ENCODE measurements at places on chromosomes 6 and 20.

DNA sequence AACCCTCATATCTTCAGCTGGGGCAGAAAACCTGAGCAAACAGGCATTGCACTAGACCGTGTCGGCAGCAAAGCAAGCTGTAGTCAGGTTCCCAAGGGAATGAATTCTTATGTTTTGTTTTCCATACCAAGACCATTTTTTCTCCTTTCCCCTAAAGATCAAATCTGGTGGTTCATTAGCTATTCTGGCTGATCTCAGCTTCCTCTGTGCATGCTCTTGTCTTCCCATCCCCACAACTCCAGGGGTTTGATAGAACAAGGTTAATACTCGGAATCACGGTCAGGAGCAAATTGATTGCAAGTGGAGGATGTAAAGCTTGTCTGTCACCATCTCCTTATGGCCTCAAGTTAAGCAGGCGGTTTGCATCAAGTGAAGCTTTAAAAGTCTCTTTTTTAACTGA lies 778.8 kb downstream of the KIF16B start:
- DNase-seq: no peak

DNA sequence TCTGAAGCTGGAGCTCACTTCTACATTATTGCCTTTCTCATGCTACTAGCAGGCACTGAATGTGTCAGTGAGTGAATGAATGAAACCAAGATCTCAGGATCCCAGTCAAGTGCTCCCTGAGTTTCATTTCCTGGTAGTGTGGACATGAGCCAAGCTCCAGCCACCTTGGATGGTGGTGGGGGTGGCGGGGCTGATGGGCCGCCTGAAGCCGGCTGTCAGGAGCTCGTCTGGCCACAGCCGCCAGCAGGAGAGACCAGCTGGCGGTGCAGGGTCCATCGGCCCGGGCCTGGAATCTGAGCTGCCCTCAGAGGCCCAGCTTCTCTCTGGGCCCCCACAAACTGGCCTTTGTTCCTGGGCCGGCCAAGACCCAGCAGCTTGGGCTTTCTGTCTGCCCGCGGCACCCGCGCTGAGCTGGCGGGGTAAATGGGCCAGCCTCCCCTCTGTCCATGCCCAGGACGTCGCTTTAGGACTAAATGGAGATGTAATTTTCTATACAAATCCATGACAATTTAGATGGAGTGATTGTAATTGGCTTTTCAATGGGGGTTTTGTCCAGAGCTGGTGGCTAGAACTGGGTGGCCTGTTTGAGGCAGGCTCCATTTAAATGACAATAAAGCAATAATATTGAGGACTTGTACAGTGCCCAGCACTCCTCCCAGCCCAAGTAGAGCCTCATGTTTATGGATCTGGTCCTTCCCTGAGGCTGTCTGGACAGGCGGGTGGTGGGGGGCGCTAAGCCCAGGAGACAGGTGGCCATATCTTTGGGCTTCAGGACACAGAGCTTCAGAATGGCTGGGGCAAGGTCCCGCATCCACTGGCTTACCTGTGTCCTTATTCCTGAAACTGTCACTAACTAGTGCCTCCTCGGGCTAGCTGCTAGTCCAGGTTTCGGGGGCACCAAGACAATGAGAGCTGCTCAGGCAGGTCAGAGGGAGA lies 43.5 kb downstream of the NOL4L start:
- DNase-seq: no peak

DNA sequence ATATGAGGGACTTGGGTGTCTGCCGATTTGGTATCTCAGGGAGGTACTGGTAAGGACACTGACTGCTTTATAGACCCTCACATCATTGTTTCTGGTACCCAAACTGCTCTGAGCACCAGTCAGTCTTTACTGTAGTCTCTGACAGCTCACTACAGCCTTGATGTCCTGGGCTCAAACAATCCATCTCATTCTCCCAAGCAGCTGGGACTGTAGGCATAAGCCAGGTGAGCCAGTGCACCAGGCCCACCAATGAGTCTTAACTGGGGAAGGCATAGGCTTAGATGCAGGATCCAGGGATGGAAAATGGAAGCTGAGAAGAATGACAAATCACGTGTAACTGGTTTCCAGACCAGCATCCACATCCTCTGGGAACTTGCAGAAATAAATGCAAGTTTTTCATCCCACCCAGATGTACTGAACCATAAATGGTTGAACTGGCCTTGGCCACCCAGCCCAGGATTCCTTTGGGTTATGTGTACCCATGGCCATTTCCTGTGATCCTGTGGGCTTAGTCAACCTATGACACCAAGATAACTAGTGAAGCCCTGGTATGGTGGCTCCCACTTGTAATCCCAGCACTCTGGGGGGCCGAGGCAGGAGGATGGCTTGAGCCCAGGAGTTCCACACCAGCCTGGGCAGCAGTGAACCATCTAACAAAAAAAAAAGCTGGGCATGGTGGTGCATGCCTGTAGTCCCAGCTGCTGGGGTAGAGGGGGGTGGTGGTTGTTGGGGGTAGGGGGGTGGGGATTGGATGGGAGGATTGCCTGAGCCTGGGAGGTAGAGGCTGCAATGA lies 5.8 kb downstream of the TUBB start:
- DNase-seq: no peak

GRCh38 chr6:37100745-37101144 lies 69.2 kb upstream of the PIM1 start:
- DNase-seq: no peak

DNA sequence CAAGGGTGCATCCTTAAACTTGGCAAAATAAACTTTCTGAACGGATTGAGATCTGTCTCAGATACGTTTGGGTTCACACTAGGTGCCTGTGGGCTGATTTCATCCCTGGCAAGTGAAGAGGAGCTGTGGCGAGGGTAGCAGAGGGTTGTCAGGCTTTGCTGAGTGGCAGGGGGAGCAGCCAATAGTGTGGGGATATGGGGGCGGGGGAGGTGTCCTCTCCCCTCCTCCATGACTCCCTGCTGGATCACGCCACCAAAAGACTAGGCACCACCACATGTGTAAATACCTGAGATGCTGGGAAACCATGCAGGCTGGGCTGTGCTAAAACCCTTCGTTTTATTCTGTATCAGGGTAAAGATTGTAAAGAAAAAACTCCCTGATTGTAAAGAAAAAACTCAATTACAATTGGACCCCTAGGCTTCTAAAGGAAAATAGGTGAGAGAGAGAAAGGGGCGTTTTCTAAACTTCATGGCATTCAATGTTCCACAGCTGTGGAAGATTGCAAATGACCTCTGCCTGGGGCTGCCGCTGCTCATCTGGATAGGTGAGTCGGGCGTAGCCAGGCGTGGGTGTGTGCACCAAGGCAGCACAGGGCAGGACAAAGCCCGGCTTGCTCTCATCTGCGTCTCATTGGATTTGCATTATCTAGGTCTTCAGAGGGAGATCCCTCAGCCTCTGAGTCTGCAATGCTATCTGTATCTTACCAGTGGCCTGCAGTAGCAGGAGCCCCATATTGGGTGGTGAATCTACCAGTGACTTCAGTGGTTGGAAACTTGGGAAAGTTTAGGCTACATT lies 26.9 kb upstream of the ADTRP start:
- DNase-seq: no peak

DNA sequence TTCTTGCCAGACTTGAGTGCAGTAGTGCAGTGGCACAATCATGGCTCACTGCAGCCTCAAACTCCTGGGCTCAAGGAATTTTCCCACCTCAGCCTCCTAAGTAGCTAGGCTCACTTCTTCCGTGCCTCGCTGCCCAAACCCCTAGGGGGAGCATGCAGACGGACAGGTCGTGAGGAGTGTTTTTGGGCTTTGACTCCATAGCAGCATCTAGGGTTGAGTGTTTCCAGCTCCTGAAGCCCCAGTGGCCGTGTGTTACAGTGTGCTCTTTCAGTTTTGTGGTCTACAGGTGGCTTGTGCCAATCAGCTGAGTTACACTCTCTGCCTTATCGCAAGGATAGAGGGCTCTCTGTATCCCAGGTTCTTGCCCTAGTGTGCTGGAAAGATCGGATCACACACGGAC lies 33.4 kb downstream of the NCOA3 start:
- DNase-seq: peak; percentile 59

GRCh38 chr20:14449323-14449722 lies 111.9 kb upstream of the FLRT3 start:
- no peak for DNase-seq

DNA sequence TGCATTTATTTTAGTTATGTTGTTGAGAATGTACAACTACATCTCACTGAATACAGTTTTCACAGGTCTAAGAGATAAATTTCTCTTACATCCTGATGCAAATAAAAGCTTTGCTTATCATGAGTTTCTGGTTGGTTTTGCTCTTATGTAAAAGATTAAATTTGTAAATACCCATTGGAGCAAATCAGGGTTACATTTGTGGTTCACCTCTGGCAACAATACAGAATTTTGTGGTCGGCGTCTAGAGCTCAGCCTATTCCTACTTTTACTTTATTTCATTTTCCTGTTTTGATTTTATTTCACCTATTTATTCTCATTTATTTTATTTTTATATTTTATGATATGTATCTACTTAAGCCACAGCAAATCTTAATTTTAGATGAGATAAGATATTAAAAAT lies 271.9 kb upstream of the MARCKS start:
- no peak for DNase-seq

GRCh38 chr6:95596021-95596420 lies 18.7 kb downstream of the MANEA start:
- no peak for DNase-seq

- no peak for DNase-seq
These were observed 22.0 kb upstream of the SRC start for GRCh38 chr20:37323985-37324384.

DNA sequence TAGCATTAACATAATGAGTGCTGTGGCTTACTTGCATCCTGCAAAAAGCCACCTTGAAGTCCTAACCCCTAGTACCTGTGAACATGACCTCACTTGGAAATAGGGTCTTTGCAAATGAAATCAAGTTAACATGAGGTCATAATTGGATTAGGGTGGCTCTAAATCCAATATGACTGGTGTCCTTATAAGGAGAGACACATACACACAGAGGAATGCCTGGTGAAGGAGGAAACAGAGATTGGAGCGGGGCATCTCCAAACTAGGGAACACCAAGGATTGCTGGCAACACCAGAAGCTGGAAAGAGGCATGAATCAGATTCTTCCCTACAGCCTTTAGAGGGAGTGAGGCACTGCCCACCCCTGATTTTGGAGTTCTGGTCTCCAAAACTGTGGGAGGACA lies 17.6 kb upstream of the RPS6KA2 start:
- DNase-seq: no peak

GRCh38 chr6:131122007-131122406 lies 13.3 kb upstream of the AKAP7 start:
- no peak for DNase-seq

- no peak for DNase-seq
These were observed 43.6 kb downstream of the DLL1 start for GRCh38 chr6:170247178-170247701.

DNA sequence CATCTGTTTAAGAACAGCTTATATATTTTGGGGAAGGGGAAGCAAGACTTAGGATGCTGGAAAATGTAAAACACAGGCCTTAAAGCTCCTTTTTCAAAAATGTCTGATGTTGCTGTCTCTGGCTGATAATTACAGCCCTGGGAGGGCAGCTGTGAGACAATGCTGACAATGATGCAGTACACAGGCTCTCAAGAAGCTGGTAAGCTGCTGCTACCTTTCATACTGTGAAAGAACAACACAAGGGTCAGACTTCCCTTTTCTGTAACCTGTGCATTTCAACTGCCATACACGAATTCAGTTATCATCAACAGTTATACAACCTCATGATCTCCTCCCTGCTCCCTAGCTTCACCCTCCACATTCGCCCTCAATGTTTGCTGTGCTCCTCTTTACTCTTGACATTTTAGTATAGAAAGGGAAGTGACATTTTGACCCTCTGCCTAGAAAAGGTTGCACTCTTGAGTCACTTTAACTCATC lies 25.2 kb downstream of the MAP7 start:
- DNase-seq: no peak

DNA sequence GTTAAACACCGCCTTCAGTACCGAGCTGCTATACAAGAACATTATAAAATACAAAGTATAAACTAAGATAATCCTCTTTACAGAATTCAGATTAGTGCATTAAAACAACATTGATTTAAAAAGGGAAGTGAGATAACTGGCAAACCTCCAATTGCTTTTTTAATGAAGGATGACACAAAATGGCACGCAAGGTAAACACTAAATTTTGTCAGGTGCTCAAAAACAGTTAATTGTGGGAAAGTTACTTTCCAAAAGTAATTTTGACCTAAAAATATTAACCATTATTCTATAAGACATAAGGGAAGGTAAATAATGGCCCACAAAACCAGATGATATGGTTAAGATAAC lies 53.3 kb downstream of the STX7 start:
- no peak for DNase-seq

- no peak for DNase-seq
These were observed 14.8 kb downstream of the RALY start for GRCh38 chr20:34008477-34008876.

DNA sequence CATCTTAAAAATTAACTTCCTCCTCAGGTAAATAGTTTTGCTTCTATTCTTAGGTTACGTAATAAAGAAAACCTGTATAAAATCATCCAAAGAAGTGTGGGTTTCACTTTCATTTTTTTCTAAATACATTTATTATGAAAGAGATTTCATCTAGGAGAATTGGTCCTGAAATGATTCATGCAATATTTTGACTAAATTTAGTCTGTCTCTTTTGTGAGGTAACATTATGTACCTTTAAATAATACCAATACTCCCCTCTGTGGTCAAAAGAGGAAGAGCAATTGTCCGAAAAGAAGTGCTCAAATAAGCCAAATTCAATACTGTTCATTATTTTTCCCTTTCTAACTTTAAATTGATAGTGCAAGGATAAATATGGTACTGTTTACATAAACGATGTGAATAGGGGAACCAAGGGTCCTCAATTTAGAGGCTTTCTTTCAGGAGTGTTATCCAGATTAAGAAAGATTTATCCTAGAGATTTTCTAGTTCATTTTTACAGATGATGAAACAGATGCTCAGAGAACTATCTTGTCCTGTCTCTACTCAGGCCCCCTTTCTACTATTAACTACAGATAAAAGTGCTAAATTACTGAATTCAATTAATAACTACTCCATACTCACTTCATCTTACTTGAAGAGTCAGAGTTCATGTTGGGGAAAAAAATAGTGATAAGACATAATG lies 26.2 kb downstream of the CYP39A1 start:
- DNase-seq: no peak

GRCh38 chr20:44041001-44041400 lies 126.3 kb downstream of the TOX2 start:
- peak; percentile 34 for DNase-seq

DNA sequence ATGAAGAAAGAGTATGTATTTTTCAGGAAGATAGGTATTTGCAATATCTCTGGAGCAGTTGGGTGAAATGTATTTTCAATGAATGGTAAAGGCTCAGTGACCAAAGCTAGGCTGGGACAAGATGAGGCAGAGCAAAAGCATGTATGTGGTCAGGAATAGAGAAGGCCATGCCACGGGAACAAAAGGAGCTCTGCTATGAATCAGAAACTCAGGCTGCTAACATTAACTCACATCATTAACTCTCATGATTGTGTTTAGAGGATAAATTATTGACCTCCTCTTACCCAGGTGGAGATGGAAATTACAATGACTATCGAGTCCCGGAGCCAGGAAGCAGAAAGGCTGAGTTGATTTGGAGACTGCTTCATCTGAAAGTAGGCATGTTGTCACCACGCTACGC lies 220.2 kb downstream of the FUT9 start:
- DNase-seq: no peak

Measured in ecto neural progenitor cell (in vitro differentiated cells).